ENCODE measurements at places on chromosomes 3 and 15.
A peak's percentile ranks its signal among the peaks of the same experiment; 100 is the strongest.

DNA sequence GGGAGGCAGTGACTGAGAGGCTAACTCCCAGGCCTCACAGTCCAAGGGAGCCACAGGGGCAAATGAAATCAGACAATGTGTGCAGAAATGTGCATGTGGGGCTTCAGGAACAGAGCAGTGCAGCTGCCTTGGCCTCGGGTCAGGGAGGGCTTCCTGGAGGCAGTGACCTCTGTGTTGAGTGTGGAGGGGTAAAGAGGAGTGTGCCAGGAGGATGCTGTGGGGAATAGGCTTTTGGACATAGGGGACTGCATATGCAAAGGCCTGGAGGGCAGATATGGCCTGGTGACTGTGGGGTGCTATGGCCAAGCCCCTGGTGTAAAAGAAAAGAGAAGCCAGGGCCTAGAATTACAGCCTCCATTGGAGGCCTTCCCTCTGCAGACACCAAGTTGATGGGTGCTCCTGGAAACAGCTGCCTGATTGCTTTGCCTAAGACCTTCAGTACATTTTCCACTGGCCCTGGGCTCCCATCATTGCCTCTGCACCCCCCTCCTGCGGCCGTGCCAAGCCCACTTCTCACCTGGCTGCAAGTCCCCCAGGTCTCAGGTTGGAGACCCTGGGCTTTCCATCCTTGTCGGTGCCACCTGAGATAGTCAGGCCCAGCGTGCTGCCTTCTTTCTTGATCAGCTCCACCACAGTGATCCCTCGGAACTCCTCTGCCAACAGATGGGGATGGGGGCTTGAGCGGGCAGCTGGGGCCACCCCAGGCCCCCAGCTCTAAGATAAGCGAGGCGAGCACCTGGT, 15.1 kb downstream of the GRIP2 start:
- no peak for DNase-seq

GRCh38 chr3:78670094-78670493, 1097.7 kb downstream of the ROBO1 start:
- no peak for DNase-seq

DNA sequence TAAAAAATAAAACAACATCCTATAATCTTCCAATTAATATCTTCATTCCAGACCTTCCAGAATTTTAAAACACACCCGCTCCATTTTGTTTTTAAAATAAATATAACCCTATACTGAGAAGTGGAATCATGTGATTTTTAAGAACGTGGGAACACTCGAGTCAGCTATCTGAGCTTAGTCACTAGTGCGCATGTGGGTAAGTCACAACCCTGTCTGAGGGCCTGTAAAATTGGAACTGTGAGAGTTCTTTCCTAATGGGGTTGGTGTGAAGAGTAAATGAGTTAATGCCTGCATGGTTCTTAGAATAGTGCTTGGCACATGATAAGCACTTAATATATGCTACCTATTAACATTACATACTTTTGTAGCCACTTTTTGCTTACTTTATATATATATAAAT, 19.9 kb upstream of the POLR2M start:
- DNase-seq, result no peak

DNA sequence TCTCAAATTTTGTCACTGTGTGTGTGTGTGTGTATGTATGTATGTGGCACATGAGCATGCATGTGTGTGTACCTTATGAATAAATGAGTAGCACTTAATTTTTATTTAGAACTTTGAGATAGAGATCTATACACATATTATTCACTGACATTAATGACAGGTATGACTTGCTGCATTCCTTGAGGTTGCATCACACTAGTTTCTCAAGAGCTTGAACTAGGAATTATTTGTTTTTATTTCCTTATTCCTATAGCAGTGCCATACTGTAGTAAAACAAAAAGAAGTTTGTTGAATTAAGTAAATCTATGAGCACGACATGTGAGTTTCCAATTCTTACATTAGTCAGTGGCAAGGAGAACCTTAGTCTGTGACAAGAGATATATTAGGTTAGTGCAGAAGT, 943.9 kb downstream of the ROBO1 start:
- no peak for DNase-seq

DNA sequence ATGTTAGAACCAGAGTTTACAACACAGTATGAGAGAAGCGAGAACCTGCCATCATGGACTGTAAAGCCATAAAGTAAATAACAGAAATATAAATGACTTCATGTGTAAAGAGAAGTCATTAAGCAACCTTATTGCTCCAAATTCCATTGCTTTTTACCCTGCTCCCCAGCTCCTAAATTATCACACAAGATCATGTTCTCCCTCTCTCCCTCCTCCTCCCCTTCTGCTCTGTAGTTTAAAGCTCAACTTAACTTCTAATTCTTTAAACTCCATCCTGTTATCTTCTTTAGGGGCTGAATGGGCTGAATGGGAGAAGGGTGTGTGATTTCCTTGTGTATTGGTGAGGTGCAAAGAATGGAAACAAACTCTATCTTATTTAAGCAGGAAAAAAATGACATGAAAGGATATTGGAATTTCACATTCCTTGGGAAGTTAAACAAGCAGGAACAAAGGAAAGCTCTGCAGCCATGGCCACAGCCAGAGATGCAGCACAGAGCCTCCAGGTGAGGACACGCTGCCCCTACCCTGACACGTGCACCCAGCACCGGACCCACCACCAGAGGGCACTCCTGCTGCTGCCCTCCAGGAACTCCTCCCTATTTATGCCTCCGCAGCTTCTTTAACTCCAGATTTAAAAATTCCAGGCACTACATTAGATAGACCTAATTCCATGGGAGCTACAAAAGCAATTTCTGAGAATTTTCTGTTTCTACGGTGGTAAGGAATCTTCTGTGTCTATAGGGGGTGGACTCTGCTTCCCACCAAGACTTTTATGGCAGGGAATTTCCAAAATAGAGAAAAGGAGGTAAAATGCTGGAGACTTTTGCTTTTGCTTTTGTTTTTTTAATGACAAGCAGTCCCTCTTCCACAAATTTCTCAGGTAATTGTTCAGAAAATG, 76.9 kb upstream of the ABI3BP start:
- peak; percentile 64 for DNase-seq

All from upper lobe of left lung (tissue), 6 donors.